ENCODE measurements at places on chromosomes 3 and 15.

- DNase-seq: peak; percentile 7
Observed at GRCh38 chr3:9168241-9168741, 81.2 kb downstream of the SRGAP3 start.

GRCh38 chr3:140347151-140347550, 330.7 kb upstream of the TRIM42 start:
- no peak for DNase-seq

DNA sequence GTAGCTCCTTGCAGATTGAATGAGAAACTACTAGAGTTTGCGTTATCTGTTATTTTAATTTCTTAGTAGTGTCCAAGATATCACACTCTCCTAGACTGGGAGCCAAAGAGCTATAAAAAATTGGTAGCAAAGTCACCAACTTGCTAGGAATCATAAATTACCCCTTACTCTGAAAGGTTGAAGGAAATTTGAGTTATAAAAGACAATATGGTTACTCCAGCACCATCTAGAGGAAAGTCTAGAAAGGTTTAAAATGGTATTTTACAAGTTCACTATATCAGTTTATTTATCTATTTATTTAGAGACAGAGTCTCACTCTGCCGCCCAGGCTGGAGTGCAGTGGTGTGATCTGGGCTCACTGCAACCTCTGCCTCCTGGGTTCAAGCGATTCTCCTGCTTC, 121.6 kb downstream of the RBPMS2 start:
- no peak for DNase-seq

DNA sequence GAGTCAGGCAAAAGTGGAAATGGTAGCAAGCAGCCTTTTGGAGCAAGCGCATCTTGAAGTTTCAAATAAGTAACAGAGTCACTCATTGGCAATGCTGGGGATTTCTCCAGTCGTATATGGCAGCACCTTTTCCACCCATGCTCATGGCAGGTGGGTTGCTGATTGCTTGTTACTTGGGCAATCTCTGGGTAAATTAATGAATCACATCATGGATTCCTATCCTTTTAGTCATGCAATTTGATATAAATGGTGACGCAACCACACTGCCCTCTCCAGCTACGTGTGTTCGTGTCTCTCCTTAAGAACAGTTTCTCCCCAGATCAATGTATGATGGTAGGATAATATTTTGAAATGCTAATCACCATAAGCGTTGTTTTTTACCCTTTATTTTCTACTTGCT, 339.9 kb upstream of the KCNH8 start:
- no peak for DNase-seq

- DNase-seq: no peak
Observed at GRCh38 chr15:41985236-41986160, 13.1 kb upstream of the EHD4 start.

Data from NK-92 treated with Interleukin-12 subunit alpha and Interleukin-12 subunit beta, amount 100 ng/mL, for 24 hours (cell line).